ENCODE measurements at places on chromosomes 4 and X. TPM values are rescaled to one million over a fixed set of nuclear protein-coding genes. Genes with fewer than 3 reads are reported as not detected.

FRG2 gene
- polyA plus RNA-seq, result not detected

ATP7A gene
- polyA plus RNA-seq, result 7.1 TPM

DNA sequence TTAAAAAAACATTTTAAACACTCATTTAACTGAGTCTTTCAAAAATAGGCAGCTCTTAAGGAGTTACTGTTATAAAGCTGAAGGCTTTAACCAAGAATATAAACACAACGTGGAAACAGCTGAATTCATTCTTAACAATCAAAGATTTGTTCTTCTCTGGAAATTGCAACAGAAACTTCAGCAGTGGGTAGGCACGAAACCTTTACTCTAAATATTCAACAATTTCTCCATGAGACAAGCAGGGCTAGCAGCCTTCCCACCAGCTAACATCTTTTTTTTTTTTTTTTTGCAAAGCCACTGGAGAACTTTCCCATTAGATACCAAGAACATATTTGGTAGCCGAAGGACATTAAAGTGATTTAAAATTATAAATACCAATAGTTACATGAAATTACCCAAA is 78.2 kb upstream of the PRSS48 start:
- H3K36me3 ChIP-seq, result no peaks in the 10 kb centered on the region
- H3K4me3 ChIP-seq, result no peak overlapping the region
- no peaks in the 10 kb centered on the region for H3K27me3 ChIP-seq
- H3K27ac ChIP-seq, result no peak overlapping the region
- H3K4me1 ChIP-seq, result no peaks in the 10 kb centered on the region

GRCh38 chrX:71053217-71053621 is 14.9 kb downstream of the SNX12 start:
- H3K27me3 ChIP-seq, result no peaks in the 10 kb centered on the region
- peak overlapping the region; percentile 55 for H3K4me3 ChIP-seq
- DNase-seq, result peak; percentile 68
- H3K36me3 ChIP-seq, result no peaks in the 10 kb centered on the region
- peak overlapping the region; percentile 21 for H3K27ac ChIP-seq
- no peaks in the 10 kb centered on the region for H3K4me1 ChIP-seq

DNA sequence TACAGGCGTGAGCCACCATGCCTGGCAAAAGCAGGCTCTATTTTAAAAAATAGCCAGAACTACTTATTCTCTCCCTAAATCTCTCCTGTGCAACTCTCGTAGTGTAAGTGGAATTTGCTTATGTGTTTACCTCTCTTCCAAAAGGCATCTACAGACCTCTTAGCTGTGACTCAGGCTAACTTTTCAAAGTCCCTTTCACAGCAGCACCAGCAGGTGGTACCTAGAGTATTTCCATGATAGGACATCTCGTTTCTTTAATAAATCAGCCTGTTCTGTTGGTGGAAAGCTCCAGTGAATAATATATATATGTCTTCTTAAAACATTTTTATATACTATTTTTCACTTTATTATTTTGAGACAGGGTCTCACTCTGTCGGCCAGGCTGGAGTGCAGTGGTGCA is 89.0 kb downstream of the NSUN7 start:
- H3K4me3 ChIP-seq, result no peak overlapping the region
- no peak for DNase-seq
- peaks cover 15% of the 10 kb centered on the region for H3K4me1 ChIP-seq

ABCG2 gene
- not detected for polyA plus RNA-seq

- H3K27me3 ChIP-seq, result no peaks in the 10 kb centered on the region
- no peak overlapping the region for H3K4me3 ChIP-seq
- H3K27ac ChIP-seq, result no peak overlapping the region
- no peak for DNase-seq
- no peaks in the 10 kb centered on the region for H3K4me1 ChIP-seq
- H3K36me3 ChIP-seq, result peaks cover 2% of the 10 kb centered on the region
These were observed 75.0 kb downstream of the PTTG2 start for GRCh38 chr4:38034986-38035882.

GRCh38 chrX:73851014-73852009 is 288.3 kb downstream of the CHIC1 start:
- H3K36me3 ChIP-seq, result no peaks in the 10 kb centered on the region
- peak overlapping the region; percentile 70 for H3K27ac ChIP-seq
- peak; percentile 90 for DNase-seq
- no peaks in the 10 kb centered on the region for H3K4me1 ChIP-seq
- H3K4me3 ChIP-seq, result peak overlapping the region; percentile 79

All from GM12878 (cell line).